ENCODE measurements at places on chromosomes 11 and 22.
A peak's percentile ranks its signal among the peaks of the same experiment; 100 is the strongest.

DNA sequence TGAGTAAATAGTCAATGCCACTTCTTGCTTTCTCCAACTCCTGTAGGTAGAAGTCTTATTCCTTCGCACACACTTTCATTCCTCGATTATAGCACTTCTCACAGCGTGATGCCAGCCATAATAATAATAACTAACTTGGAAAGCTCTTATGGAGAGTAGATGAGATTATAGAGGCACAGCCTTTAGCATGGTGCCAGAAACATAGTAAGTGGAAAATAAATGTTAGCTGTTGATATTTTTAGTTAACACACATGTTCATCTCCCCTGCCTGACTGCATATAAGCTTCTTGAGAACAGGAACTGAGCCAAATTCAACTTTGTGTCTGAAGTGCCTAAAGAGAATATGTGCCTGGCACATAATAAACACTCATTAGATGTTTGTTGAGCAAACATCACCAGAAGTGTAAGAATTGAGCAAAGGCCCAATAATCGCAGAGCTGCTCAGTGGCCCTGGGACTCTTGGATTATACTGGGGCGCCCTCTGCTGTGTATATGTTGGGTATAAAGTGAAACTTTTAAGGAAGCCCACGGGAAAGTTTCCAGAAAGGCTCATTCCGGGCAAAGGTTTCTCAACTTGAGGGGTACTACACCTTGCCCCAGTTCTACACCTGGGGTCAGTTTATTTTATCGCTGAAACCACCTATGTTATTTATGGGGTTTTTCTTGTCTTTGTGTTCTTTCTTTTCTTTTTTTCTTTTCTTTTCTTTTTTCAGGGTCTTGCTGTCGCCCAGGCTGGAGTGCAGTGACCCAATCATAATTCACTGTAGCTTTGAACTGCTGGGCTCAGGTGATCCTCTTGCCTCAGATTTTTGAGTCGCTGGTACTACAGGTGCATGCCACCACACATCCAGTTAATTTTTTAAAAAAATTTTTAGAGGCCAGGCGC is 22.3 kb downstream of the SLN start:
- DNase-seq = peak; percentile 53

GRCh38 chr11:120284272-120284671 is 40.8 kb upstream of the TLCD5 start:
- no peak for DNase-seq

DNA sequence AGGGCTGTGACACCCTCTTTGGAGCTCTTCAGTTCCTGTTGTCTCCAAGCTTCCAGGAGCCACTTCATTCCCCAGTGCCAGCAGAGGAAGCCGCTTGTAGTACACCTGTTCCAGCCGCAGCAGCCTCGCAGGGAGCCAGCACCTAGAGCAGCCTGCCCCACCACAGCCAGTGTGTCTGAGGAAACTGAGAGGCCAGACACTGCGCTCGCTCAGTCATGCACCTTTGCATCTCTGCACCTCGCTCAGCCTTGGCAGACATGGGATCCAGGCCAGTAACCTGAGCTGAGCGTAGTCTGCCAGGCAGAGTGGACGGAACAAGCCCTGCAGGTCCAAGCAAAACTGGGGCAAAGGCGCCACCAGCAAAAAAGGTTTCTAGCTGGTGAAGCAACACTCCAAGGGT is 1072.1 kb downstream of the JRKL start:
- DNase-seq = no peak

- DNase-seq = no peak
Measured at GRCh38 chr11:76744186-76745043, 38.7 kb upstream of the TSKU start.

- peak; percentile 53 for DNase-seq
Measured at GRCh38 chr11:20647976-20648565, 21.3 kb upstream of the NELL1 start.

DNA sequence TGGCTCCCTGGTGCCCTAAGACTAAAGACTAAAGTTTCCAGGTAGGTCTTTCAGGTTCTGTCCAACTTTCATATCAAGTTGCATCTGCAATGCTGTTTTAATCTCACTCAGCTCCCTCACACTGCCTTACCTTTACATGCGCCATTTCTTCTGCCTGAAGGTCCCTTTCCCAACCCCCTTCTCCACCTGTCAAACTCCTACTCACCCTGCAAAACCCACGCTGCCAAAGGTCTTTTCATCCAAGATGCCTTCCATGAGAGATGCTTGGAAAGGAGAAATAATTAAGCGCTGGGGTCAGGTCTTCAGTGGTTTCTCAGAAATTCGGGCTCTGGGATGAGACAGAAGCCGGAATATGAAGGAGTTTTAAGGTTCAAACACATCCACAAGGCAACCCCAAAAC is 95.1 kb downstream of the MN1 start:
- no peak for DNase-seq

DNA sequence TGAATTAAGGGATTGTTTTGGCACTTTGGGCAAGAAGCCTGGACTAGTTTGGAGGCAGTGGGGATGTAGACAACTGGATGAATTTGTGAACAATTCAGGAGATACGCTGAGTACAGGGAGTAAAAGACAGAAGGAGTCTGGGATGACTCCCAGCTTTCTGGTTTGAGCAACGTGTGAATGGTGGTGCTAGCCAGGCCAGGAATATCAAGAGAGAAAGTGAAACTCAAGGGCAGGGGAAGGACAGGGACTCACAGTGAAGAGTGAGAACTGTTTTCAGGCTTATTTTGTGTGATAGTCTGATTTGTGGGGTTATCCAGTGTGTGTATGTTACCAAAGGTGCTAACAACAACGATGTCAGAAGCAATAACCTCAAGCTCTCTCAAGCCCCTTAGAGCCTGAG is 15.9 kb downstream of the CHRM1 start:
- no peak for DNase-seq

- no peak for DNase-seq
Measured at GRCh38 chr11:16771350-16772140, 33.1 kb downstream of the C11orf58 start.

GRCh38 chr11:70423523-70424505 is 25.5 kb downstream of the CTTN start:
- no peak for DNase-seq

DNA sequence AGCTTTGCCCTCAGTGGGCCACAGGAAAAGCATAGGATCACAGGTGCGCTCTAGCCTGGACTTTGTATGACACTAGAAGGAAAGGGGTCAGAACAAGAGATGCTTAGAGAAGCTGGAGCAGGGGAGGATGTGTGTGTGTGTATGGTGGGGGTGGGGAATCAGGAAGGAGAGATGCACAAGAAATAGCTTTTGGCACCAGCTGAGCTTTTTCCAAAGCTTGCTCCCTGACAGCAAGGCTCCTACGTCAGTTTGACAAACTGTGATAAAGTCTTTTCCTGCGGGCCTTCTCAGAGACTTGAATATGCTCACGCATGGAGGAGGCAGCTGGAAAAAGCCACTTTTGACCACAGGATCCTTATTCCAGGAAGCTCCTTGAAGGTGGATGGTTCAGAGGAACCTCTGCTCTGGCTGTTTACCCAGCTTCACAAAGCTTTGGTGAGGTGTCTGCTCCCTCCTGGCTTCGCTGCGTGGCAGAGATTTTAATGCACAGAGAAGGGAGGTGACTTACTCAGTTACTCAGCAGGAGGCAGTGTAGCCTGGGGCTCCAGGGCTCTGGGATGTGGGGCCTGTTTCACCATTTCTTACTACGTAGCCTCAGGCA is 3.9 kb downstream of the CDC42EP1 start:
- no peak for DNase-seq

- DNase-seq = no peak
Measured at GRCh38 chr11:34190192-34191139, 85.0 kb downstream of the NAT10 start.

GRCh38 chr11:32290783-32291182 is 144.6 kb downstream of the WT1 start:
- DNase-seq = no peak

DNA sequence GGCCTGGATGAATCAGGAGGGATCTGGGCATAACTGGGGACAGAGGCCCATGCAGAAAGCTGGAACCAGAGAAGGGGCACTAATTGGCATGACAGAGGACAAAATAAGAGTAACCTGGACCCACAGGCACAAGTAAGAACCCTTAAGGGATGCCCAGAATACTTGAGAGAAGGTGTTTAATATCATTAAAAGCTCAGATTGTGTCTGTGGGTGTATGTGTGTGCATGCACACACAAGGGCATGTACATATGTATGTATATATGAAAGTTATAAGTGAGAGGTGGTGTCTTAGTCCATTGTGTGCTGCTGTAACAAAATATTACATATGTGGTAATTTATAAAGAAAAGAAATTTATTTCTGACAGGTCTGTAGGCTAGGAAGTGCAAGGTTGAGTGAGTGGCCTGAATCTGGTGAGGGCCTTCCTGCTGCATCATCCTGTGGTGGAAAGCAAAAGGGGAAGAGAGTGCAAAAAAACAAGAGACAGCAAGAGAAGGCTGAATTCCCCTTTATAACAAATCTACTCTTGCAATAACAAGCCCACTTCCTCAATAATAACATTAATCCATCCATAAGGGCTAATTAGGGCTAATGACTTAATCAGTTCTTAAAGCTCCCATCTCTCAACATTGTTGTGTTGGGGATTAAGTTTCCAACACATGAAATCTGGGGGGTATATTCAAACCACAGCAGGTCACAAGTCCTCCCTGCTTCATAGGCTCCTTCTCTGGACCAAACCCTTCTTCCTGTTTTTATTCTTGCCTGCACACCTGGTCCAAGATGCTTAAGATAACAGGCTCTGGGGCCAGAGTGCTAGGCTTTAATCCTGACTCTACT is 68.3 kb upstream of the POU2AF2 start:
- no peak for DNase-seq

DNA sequence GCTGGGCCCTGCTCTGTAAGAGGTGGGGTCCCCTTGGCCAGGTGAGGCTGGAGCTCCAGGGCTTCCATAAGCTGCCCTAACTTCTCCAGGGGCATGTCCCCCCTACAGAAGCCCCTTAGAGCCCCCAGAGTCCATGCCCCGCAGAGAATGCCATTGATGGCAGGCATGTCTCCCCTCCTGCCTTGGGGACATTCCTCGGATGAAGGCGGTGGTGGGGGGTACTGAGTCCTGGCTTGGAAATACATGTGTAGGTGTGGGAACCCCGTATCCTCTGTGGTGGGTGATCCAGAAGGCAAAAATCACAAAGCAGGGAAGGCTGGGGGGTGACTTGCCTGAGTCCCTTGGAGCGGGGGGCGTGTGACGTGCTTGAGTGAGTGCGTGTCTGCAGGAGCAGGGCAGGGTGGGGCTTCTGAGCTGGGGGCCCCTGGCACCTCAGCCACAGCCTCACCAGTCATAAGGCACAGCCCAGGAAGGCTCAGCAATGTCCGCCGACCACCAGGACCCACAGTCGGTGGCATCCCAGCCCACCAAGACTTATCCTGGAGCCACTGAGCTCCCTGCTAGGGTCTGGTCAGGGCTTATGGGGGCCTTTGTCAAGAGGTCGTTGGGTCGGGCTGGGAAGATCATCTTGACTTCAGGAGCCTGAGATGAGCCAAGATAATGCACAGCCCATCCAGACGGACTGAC is 69.8 kb upstream of the KCNQ1OT1 start:
- no peak for DNase-seq

DNA sequence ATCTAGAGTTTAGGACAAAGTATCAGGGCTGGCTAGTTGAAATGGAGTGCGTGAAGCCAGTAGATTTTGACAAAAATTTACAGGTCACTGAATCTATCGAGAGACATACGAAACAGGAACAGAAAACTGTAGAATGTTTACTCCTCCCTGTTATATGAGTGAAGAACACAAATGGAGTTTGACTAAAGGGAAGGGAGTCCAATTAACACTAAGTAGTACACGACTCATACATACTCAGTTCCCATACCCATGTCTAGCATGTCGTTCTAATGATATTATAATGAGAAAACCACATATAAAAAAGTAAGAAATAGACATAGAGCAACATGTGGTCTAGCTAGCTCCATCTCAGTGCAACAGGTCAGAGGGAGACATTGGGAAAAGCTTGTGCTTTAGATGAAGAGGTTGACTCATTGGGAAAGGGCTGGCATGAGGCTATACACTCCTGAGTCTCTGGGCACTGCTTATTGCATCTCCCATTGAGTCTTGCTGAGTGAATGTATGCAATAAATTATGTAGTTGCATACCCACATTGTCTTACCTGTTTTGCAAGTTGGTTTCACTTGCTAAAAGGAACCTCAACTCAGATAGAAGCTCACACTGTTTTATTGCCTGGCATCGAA is 43.5 kb downstream of the CD44 start:
- DNase-seq = no peak

DNA sequence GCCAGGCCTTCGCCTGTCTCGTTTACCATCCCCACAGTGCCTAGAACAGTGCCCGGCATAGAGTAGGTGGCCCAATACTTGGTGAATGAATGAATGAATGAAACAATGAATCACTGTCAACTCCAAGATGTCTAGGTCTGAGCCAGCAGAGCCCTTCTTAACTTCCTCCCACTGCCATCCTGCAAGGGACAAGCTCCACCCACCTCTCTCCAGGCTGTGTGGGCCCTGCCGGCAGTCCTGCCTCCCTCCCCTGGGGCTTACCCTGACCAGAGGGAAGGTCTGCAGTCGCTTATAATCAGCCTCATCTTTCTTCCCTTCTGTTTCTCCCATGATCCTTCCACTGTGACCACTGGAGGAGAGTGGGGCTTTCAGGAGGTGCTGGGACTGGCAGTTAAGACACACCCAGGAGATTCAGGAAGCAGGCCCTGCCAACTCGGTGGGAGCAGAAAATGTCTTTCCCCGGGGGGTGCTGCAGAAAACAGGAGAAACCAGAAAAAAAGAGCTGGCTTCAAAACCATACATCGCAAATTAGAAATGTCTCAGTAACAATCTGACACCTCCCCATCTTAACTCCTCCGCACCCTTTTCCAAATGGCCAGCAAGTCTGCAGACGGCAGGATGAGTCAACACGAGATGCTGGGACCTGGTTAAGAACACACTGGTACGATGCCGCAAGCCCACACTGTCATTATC is 11.4 kb downstream of the DNAL4 start:
- no peak for DNase-seq

- DNase-seq = no peak
Measured at GRCh38 chr11:80085563-80085962, 644.7 kb upstream of the TENM4 start.

GRCh38 chr22:24981656-24982055 is 29.1 kb downstream of the KIAA1671 start:
- DNase-seq = no peak

DNA sequence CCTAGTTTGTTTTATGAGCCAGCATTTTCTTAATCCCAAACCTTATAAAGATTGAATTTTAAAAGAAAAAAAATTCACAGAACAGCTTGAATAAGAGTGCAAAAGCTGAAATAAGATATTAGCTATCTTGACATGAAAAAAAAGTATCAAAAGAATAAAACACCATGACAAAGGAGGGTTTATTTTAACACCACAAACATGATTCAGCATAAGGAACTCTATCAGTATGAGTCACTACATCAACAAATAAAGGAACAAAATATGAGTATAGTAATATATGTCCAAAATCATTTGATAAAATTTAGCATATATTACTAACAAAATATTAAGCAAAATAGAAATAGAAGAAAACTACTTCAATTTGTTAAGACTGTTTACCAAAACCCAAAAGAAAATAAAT is 9.6 kb upstream of the LMO1 start:
- no peak for DNase-seq

- no peak for DNase-seq
Measured at GRCh38 chr11:100663583-100663982, 23.5 kb upstream of the ARHGAP42 start.

- DNase-seq = no peak
Measured at GRCh38 chr22:22087854-22088657, 105.5 kb upstream of the TOP3B start.
